NCI-H82 (cell line): ENCODE measurements at places on chromosomes 16 and 17.
A peak's percentile ranks its signal among the peaks of the same experiment; 100 is the strongest.

GRCh38 chr16:60170196-60170595, 1436.1 kb upstream of the GOT2 start:
- DNase-seq: no peak

- no peak for DNase-seq
Measured at GRCh38 chr16:9644258-9644657, 538.0 kb downstream of the GRIN2A start.

- DNase-seq: peak; percentile 67
Measured at GRCh38 chr17:66959641-66960375, 4.7 kb upstream of the CACNG4 start.

DNA sequence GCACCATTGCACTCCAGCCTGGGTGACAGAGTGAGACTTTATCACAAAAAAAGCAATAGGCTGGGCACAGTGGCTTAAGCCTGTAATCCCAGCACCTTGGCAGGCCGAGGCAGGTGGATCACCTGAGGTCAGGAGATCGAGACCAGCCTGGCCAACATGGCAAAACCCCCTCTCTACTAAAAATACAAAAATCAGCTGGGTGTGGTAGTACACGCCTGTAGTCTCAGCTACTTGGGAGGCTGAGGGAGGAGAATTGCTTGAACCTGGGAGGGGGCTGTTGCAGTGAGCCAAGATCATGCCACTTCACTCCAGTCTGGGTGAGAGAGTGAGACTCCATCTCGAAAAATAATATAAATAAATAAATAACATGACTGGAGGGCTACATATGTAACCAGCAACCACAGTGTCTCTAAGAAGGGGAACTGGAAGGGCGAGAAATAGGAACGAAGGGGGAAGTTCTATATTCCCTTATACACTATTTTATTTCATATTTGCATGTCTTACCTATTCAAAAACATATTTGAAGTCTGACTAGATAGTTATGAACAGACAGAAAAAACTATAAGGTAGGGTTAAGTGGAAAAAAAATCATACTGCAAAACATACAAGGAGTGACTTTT, 25.9 kb downstream of the MYH11 start:
- DNase-seq: no peak

GRCh38 chr16:61596655-61597054, 439.6 kb downstream of the CDH8 start:
- no peak for DNase-seq

- DNase-seq: no peak
Measured at GRCh38 chr17:48394821-48395220, 35.2 kb downstream of the SKAP1 start.
